ENCODE measurements at places on chromosomes 5 and 9. TPM values are rescaled to one million over a fixed set of nuclear protein-coding genes. Genes with fewer than 3 reads are reported as not detected.

Gene FRMD3
- 13.3 TPM for total RNA-seq

DNA sequence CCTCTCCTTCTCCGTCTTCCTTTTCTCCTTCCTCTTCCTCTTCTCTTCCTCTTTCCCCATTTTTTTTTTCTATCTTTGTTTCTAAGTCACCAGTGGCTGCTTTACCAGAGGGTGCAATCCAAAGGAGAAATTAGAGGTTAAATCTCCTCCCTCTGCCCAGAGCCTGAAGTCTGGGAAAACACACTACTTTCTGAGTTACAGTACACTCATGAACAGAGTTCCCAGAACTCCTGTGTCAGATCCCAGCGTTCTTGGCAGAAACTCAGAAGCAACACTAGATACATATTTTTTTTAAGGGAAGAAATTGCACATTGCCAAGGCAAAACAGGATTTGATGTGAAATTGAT is 189.0 kb downstream of the SNCAIP start:
- DNase-seq, result no peak
- H3K27ac ChIP-seq, result no peak overlapping the region
- no peaks in the 10 kb centered on the region for H3K27me3 ChIP-seq
- H3K4me3 ChIP-seq, result no peak overlapping the region

Gene GNA14
- 23.6 TPM for total RNA-seq

GRCh38 chr5:172064358-172064757 is 57.9 kb upstream of the FBXW11 start:
- H3K4me1 ChIP-seq, result no peaks in the 10 kb centered on the region
- no peak for DNase-seq
- no peak overlapping the region for H3K4me3 ChIP-seq
- no peak overlapping the region for H3K27ac ChIP-seq

- no peak overlapping the region for H3K27ac ChIP-seq
- H3K4me1 ChIP-seq, result no peaks in the 10 kb centered on the region
- peaks cover 11% of the 10 kb centered on the region for H3K27me3 ChIP-seq
These were observed 105.6 kb downstream of the PSD2 start for GRCh38 chr5:139901251-139901575.

GRCh38 chr5:140093866-140094265 is 20.0 kb upstream of the PURA start:
- no peak for DNase-seq
- H3K27me3 ChIP-seq, result no peaks in the 10 kb centered on the region
- no peaks in the 10 kb centered on the region for H3K4me1 ChIP-seq

GRCh38 chr9:110065532-110065931 is 142.4 kb downstream of the C9orf152 start:
- no peak overlapping the region for H3K27ac ChIP-seq
- H3K4me1 ChIP-seq, result no peaks in the 10 kb centered on the region
- DNase-seq, result no peak
- H3K36me3 ChIP-seq, result no peaks in the 10 kb centered on the region
- no peak overlapping the region for H3K4me3 ChIP-seq
- H3K27me3 ChIP-seq, result no peaks in the 10 kb centered on the region

GRCh38 chr5:68544091-68544647 is 328.6 kb downstream of the PIK3R1 start:
- H3K36me3 ChIP-seq, result no peaks in the 10 kb centered on the region
- H3K27me3 ChIP-seq, result no peaks in the 10 kb centered on the region
- H3K4me1 ChIP-seq, result no peaks in the 10 kb centered on the region
- DNase-seq, result no peak

DNA sequence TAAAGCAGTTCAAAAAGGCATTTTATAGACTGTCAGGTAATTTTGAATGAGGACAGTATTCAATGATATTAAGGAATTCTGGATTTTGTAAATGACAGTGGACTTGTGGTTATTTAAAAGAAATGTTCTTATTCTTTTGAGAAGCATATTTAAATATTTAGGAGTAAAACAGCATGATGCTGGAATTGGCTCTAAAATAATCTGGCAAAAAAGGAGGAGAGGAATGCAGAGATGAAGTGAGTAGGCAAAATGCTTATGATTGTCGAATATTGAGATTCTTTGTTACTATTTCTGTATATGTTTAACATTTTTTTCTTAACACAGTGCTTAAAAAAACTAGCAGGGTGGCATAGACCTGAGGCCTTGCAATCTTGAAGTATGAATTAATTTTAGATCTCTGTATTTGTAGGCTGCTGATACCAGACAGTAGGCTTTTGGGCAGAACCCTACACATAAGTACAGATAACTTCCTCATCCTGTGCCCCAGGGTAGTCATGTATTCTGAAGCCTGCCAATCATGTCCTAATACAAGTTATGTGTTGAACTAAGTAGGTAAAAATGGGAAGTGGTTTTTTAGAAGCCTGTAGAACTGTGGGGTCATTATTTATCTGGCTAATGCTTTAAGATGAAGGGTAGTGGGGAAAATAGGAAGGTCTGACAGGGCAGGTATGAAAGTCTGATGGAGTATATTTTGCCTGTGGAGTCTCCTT is 9.4 kb downstream of the CD180 start:
- H3K27ac ChIP-seq, result no peak overlapping the region
- peaks cover 5% of the 10 kb centered on the region for H3K4me1 ChIP-seq
- H3K27me3 ChIP-seq, result no peaks in the 10 kb centered on the region
- H3K4me3 ChIP-seq, result no peak overlapping the region

- DNase-seq, result no peak
- H3K27ac ChIP-seq, result no peak overlapping the region
- H3K27me3 ChIP-seq, result no peaks in the 10 kb centered on the region
- H3K4me3 ChIP-seq, result no peak overlapping the region
- no peaks in the 10 kb centered on the region for H3K36me3 ChIP-seq
These were observed 9.8 kb downstream of the TGFBI start for GRCh38 chr5:136038635-136039034.

- no peaks in the 10 kb centered on the region for H3K27me3 ChIP-seq
- H3K36me3 ChIP-seq, result no peaks in the 10 kb centered on the region
- no peak for DNase-seq
- H3K4me1 ChIP-seq, result no peaks in the 10 kb centered on the region
- H3K4me3 ChIP-seq, result no peak overlapping the region
These were observed 412.6 kb downstream of the DMRT2 start for GRCh38 chr9:1462626-1463308.

DNA sequence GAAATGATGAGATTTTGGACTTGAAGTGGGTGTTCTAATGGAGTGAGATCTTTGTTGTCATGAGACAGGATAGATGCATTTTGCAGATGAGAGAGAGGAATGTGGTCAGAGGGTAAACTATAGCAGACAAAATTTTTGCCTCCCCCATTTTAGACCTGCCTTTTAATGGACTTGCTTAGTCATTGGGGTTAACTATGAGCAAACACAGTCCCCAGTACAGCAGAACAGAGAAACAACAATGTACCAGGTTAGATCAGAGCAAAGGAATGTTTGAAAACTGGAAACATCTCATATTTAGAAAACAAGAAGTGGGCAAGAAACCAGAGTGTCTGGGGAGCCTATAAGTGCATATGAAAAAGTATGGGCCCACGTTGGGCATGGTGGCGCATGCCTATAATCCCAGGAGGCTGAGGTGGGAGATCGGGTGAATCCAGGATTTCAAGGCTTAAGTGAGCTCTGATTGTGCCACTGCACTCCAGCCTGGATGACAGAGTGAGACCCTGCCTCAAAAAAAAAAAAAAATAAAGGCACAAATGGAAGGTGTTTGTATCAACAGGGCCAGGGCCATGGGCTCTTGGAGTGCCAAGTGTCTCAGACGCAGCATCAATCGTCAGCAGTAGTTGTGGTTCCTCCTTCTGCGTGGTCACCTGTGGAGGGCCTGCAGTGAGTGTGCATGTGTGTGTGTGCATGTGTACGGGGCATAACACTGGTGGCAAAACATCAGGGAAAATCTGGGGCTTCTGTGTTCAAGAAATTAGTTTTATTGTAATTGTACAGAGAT is 214.4 kb upstream of the S1PR3 start:
- no peak for DNase-seq
- H3K27ac ChIP-seq, result peak overlapping the region; percentile 50

DNA sequence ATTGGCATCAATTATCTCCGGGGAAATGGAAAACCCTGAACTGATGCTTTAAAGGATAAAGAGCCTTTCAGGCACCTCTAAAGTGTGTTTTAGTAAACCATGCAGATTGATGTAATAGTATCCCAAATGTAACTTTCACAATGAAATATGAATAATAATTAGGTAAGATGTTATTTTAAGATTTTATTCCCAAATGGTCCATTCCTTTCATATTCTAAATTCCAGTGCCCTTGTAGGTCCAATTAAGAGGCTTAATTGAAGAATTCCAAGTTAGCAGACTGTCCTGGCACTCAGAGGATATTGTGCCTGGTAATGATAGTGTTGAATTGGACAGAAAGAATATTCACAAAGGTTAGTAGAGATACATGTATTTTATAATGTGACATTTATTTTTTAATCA is 352.5 kb upstream of the NUDT12 start:
- no peak for DNase-seq
- H3K4me3 ChIP-seq, result no peak overlapping the region
- no peaks in the 10 kb centered on the region for H3K4me1 ChIP-seq

- H3K4me1 ChIP-seq, result no peaks in the 10 kb centered on the region
- H3K36me3 ChIP-seq, result no peaks in the 10 kb centered on the region
- no peak overlapping the region for H3K4me3 ChIP-seq
- no peak for DNase-seq
- peak overlapping the region; percentile 53 for H3K27ac ChIP-seq
These were observed 47.6 kb downstream of the ACER2 start for GRCh38 chr9:19456426-19456825.

DNA sequence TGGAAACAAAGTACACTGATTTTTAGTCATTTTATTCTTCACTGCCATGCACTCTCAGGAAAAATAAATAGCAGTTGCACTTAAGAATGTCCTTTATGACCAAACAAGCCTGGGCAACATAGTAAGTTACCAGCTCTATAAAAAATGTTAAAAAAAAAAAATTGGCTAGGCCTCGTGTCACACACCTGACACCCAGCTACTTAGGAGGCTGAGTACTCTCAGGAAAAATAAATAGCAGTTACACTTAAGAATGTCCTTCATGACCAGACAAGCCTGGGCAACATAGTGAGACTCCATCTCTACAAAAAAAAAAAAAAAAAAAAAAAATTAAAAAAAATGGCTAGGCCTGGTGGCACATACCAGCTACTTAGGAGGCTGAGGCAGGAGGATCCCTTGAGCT is 304.6 kb downstream of the SLCO4C1 start:
- no peak for DNase-seq
- no peaks in the 10 kb centered on the region for H3K36me3 ChIP-seq
- no peak overlapping the region for H3K4me3 ChIP-seq

- H3K27ac ChIP-seq, result no peak overlapping the region
- no peaks in the 10 kb centered on the region for H3K27me3 ChIP-seq
- no peak overlapping the region for H3K4me3 ChIP-seq
- H3K36me3 ChIP-seq, result no peaks in the 10 kb centered on the region
These were observed 4.3 kb upstream of the DDX41 start for GRCh38 chr5:177520916-177521513.

DNA sequence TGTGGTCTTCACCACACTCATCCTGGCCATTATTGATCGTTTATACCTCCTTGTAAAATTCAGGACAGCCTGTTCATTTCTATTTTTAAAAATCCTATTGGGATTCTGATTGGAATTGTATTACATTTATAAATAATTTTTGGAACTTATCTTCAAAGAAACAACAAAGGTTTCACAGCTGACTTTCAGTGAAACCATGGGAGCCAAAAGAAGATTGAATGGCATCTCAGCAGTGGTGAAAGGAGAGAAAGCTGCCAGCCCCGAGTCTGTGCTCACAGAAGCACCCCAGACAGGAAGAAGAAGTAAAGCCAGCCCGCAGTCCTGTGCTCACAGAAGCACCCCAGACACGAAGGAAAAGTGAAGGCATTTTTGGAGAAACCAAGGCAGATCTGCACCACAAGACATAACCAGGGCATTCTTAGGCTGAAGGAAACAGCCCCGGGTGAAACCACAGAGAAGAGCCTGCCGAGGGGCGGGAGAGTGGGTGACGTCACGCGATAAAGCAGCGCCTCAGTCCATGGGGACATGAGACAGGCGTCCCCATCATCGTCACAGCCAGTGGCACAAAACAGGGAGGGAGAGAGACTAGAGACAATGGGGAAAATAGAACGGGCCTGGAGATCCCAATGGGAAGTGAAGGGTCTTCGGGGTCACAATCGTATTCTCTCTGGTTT is 42.5 kb upstream of the SLC9A3 start:
- no peaks in the 10 kb centered on the region for H3K36me3 ChIP-seq
- H3K27ac ChIP-seq, result no peak overlapping the region
- H3K27me3 ChIP-seq, result no peaks in the 10 kb centered on the region
- DNase-seq, result no peak
- no peak overlapping the region for H3K4me3 ChIP-seq
- no peaks in the 10 kb centered on the region for H3K4me1 ChIP-seq

- H3K4me1 ChIP-seq, result peaks cover 7% of the 10 kb centered on the region
- H3K4me3 ChIP-seq, result no peak overlapping the region
- no peaks in the 10 kb centered on the region for H3K36me3 ChIP-seq
- no peaks in the 10 kb centered on the region for H3K27me3 ChIP-seq
- H3K27ac ChIP-seq, result peak overlapping the region; percentile 93
These were observed 39.2 kb downstream of the PRUNE2 start for GRCh38 chr9:76866689-76867088.

DNA sequence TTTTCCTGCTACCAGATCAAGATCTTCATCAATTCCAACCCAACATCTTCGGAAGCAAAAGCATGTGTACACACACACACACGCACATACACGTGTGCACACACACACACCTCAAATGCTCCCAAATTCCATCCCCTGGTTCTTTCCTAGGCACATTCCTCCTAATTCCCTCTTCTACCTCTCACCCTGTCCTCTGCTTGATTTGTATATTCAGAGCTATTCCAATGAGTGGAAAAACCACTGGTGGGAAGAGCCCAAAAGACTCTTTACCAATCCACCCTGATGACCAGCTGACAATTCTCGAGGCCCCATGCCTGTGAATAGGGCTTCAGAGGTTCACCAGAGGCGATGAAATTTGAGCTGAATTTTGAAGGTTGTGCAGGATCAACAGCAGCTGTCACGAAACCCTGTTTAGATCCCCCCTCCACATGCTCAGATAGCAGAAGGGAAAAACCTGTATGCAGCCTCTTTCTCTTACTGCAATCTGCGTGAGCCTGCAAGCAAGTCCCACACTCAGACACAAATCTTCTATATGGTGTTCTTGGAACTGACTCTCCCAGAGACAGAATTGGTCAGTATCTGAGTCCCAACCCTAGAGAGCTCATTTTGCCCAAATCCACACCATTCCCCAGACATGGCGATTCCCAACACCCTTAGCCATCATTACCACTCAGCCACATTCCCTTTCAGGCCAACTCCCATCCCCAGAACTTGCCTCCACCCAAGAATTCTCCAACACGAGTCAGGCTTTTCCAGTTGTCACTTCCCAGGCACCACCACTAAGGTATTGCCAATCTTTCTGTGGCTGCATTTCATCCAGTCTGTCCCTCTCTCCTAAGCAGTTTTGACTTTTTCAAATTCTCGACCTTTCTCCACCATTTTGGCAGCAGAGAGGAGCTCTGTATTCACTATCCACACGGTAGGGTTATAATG is 4.3 kb upstream of the TRIO start:
- no peak overlapping the region for H3K4me3 ChIP-seq
- H3K27me3 ChIP-seq, result no peaks in the 10 kb centered on the region
- H3K36me3 ChIP-seq, result no peaks in the 10 kb centered on the region
- DNase-seq, result no peak

DNA sequence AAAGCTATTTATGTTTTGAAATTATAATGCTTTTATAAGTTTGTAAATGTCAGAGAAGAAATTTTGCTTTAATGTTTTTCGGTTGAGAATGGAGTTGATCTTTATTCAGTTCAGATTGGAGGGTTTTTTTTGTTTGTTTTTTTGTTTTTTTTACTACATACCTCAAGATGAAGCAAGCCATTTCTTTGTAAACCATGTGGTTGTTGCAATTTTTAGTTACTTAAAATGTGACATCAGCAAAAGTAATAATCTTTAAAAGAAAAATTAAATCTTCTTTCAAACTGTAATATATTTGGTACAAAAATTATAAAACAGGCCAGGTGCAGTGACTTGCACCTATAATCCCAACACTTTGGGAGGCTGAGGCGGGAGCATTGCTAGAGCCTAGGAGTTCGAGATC is 102.6 kb downstream of the CDC42SE2 start:
- no peak overlapping the region for H3K4me3 ChIP-seq
- no peaks in the 10 kb centered on the region for H3K36me3 ChIP-seq
- no peak overlapping the region for H3K27ac ChIP-seq

Gene ADAM19
- 11.3 TPM for total RNA-seq

All from uterus (tissue), 4 donors.